Hepatocyte (in vitro differentiated cells): ENCODE measurements at places on chromosomes 1 and 21. TPM values are rescaled to one million over a fixed set of nuclear protein-coding genes. Genes with fewer than 3 reads are reported as not detected.

SPRR2E gene
- not detected in 2 replicates for total RNA-seq

- DNase-seq: no peak
Measured at GRCh38 chr21:28723646-28724045, 269.0 kb downstream of the LTN1 start.

DNA sequence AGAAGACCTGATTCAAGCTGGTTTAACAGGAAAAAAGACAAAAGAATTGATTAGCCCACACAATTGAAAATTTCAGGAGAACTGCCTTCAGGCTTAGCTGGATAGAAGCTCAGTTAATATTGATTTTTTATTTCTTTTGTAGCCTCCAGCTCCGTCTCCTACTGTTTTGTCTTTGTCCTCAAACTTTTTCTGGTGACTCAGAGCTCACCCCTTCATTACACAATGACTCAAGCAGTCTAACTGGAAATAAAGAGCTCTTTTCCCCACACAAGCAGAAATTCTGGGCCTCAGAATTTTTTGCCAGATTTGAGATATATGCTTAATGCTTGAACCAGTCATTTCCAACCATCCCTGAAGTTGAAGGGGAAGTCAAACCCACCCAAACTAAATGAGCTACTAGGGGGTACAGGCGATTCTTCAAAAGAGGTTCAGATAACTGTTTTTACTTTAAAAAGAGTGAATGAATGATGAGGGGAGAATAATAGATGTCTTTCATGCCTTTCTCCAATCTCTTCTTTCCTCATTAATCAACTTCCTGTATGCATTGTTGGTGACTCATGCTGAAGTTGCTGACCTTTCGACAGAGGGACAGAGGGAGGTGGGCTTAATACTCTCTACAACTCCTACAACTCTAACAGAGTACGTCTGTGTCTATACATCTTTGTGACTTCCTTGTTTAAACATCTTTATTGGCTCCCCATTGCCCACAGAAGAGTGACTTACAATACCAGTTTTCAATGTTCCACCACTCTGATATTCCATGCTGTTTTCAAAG, 6.2 kb upstream of the ACP6 start:
- DNase-seq: peak; percentile 40

SPATA21 gene
- 0.30 TPM in 1 of 2 replicates, not detected in the other for total RNA-seq

DNA sequence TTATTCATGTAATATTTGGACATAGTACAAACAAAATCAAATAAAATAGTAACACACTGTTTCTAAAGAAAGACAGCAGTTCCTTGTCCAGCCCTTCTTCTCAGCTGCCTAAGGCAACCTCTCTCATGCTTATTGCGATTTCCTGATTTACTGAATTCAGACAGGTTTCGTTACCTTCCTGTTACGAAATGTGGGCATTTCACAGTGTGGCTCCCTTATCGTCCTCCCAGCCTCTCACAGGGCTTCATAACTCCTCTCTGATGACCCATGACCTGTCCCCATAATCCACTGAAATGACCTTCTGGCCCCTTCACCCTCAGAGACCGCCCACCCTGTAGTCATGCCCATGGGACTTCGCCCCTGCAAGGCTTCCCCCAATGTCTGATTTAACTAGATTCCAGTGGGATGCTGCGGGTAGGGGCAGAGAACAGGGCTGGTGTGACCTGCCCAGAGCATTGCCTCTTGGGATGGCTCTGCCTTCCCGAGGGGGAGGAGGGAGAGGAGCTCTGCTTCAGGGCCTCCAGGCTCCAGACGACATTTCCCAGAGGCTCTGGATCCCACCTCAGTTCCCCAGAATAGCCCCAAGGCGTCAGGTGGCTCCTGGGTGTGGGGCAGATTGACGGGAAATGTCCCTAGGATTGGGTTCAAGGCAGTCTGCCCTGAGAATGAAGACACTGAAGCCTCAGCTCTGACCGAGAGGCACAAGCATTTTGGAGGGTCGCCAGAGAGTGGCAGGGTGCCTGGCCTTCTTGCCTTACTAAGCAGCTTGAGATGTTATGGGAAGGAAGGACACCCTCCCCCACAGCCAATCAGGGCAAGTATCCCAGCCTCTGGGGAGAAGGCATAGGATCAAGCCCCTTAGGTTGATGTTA, 20.6 kb downstream of the PADI2 start:
- no peak for DNase-seq

DNA sequence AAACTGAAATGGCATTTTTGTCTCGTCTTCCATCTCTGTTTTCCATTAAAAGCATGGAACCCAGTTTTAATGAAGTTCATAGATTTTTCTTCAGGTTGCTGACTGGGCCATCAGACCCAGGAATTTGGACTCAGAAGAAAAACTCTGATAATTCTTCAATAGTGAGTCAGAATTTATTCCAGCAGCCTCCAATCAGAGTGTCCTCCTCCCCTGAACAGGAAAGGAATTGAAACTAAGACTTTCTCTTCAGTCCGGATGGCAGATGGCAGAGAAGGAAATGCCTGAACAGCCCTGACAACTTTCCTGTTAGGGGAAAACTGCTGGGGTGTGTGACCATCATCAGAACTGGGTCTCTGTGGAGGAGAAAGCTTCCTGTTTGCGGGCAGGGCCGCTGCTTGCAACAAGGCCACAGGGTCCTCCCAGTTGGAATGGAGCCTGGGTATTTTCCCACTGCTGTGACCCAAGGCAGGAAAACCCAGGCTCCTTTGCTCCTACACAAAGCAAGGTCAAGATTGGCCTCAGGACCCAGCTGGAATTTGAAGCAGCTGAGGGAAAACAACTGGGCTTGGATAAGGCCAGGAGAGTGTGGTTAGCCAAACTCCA, 20.7 kb downstream of the CD34 start:
- DNase-seq: no peak

- DNase-seq: no peak
Measured at GRCh38 chr1:70101231-70101630, 104.1 kb downstream of the LRRC40 start.

PPFIA4 gene
- total RNA-seq: 1.1 and 1.4 TPM in 2 replicates

DNA sequence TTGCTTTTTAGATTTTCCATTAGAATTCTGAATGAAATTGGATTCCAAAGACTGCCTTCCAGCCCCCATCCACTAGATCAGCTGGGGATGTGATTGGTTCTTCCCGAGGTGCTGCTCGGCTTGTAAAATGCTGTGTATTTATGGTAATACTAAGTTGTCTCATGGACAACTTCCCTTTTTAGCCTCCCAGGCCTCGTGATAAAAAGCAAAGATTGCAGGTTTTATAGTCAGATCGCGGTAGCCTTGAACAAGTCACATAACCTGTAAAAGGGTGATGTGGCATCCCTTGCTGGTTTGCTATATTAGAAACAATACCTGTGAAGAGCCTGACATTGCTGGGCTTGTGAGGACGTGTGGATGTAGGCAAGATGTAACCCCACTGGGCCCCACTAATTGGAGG, 10.4 kb downstream of the MUL1 start:
- no peak for DNase-seq

LIPI gene
- total RNA-seq: not detected in 2 replicates

DNA sequence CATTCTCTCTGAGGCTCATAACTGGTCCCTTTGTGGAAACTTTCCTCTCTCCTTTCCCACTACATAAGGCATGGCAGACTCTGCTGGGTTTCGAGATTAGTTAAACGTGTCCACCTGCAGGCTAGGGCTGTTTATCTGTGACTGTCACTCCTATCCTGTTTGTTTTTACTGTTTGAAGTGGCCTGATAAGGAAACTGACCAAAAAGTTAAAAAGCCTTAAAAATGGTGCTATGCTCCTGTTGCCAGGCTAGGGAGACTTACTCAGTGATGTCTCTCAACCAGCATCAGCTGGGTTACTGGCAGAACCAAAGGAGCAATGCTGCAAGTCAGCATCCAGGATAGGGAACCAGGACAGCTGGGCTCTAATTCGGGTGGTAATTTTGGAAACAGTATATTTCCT, 3.9 kb downstream of the PIGV start:
- DNase-seq: no peak

DNA sequence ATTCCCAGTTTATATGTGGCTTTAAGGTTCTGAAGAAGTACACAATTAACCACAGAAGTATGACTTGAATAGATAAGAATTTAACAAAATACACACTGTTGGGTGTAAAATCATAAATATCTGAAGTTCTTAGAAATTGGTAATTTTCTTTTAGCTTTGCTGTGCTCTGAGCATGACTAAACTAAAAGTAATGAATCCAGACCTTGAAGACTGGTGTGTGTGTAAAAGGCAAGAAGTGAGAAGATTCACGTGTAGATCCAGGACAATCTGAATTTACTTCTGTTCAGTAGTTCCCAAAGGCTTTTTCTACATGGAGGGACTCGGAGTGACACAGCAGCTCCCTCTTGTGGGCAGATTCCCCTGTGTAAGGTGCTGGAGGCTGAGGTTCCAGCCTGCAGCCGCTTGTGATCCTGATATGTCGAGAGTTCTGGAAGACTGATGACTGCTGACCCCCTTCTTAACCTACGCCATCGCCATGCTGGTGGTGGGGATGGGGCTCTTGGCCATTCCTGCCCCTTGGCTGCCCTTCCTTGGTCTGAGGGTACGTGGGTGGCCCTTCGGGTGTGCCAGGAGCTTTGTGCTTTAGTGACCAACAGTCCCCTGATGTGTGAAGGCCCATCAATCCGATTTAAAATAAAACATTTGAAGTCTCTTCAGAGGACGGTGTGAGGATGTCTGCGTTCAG, 62.7 kb downstream of the ADARB1 start:
- peak; percentile 93 for DNase-seq

DNA sequence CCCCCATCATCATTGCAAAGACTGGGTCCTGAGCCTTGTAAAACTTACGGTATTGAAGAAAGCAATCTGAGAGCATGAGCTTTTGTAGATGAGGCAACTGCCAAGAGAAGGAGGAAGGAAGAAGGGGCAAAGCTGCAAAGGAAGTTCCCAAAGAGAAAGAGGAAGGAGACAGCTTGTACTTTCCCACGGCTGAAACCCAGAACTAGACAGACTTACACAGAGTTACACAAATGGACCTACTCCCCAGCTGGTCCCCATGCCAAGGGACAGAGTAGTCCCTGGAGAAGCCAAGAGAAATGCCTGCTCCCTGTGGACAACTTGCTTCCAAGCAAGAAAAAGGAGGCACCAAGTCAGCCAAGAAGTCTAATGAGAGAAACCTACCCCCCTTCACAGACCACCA, 22.6 kb downstream of the SLC5A9 start:
- no peak for DNase-seq

GRCh38 chr1:58095183-58095582, 451.3 kb downstream of the OMA1 start:
- DNase-seq: no peak

DNA sequence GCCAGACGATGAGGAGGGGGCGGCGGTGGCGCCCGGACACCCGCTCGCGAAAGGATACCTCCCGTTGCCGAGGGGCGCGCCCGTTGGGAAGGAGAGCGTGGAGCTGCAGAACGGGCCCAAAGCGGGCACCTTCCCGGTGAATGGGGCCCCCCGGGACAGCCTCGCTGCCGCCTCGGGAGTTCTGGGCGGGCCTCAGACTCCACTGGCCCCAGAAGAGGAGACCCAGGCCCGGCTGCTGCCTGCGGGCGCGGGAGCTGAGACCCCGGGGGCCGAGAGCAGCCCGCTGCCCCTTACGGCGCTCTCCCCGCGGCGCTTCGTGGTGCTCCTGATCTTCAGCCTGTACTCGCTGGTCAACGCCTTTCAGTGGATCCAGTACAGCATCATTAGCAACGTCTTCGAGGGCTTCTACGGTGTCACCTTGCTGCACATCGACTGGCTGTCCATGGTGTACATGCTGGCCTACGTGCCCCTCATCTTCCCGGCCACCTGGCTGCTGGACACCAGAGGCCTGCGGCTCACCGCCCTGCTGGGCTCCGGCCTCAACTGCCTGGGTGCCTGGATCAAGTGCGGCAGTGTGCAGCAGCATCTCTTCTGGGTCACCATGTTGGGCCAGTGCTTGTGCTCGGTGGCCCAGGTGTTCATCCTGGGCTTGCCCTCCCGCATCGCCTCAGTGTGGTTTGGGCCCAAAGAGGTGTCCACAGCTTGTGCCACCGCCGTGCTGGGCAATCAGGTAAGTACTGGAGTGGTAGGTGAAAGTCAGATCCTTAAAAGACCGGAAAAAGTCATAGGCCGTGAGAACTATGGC, 588 bp downstream of the FLVCR1 start:
- peak; percentile 45 for DNase-seq

GRCh38 chr1:63914706-63915105, 140.9 kb downstream of the ROR1 start:
- no peak for DNase-seq

GRCh38 chr1:50047916-50048694, 24.4 kb upstream of the AGBL4 start:
- no peak for DNase-seq

DNA sequence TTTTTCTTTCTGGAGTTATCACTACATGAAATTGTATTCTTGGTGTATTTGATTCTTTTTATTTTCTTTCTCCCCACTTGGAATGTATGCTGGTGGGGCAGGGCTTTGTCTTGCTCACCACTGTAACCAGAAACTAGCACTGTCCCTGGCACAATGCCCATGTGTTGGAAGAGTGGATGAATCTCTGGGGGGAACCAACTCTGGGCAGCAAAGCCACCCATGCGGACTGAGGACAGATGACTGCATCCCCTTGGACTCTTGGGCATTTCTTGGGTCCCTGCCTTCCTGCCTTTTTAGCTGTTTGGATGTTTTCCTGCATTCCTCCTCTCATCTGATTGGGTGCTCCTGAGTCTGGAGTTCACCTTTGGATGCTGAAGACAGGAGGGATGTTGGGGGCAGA, 6.1 kb downstream of the CYP4B1 start:
- DNase-seq: no peak

DNA sequence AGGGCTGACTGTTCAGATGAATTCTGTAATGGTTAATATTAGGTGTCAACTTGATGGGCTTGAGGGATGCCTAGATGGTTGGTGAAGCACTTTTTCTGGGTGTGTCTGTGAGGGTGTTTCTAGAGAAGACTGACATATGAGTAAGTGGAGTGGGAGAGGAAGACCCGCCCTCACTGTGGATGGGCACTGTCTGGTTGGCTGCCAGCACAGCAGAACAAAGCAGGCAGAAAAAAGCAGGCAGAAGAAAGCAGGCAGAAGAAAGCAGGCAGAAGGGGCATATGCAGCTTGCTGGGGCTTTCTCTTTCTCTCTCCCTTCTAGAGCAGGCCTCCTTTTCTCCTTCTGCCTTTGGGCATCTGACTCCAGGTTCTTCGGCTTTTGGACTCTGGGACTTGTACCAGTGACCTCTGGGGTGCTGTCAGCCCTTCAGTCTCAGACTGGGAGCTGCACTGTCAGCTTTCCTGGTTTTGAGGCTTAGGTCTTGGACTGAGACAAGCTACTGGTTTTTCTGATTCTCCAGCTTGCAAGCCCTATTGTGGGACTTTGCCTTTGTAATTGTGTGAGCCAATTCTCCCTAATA, 42.9 kb upstream of the CD2 start:
- no peak for DNase-seq
